ENCODE measurements at places on chromosomes 3 and 15. TPM values are rescaled to one million over a fixed set of nuclear protein-coding genes. Genes with fewer than 3 reads are reported as not detected.

IGSF11 gene
- not detected for total RNA-seq

GPR171 gene
- total RNA-seq = 83.7 TPM

EPHA3 gene
- 0.35 TPM for total RNA-seq

DNA sequence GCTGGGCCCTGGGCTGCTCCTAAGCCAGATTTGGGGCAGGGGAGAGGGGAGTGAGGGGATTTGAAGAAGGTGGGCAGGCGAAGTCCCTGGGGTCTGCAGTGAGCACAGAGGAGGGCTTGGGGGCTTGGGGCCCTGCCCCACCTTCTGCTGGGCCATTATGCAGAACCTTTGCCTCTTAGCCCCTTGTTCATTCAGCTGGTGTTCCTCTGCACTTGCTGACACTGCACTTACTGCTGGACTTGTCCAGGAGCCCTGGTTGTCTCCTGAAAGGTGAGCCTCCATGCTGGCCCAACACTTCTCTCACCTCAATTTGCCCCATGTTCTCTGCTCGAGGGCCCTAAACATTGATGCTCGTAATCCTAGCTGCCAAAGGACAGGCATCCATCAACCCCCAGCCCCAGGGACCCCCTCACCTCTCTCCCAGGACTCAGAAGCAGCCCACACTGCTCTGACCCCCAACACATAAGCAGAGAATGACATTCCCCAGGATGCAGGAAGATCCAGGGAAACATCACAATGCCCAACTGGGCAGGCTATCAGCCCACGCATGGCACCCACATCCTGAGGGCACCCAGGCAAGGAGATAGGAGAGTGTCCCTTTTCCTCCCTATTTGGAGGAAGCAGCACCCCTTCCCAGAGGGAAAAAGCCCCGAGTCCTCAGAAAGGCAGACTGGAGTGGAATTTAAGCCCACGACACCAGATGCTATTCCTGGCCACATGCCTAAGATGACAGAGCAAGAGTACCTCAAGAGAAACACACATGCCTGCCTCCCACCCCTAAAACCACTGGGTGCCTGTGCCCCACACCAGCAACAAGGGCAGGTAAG lies 76.8 kb downstream of the ADCY5 start:
- DNase-seq = no peak

GRCh38 chr3:115381573-115381912 lies 234.5 kb upstream of the ZBTB20 start:
- DNase-seq = no peak

GRCh38 chr15:65032801-65033537 lies 3.5 kb upstream of the MTFMT start:
- peak; percentile 42 for DNase-seq

DNA sequence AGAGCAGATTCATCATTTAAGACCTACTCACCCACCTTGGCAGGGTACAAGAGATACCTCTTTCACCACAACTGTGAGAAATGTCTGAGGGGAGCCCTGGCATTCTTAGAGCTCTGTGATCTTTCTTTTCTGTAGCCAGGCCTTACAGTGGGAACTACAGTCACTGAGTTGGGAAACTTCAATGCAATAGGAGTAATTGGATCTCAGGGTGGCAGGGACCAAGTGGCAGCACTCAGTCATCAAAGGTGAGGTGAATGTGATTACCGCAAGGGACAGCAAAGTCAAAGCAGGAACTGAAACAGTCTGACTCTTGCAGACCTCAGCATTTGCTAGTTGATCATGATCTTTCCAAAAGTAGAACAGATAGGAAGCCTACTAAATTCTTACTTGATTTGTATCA lies 7.2 kb upstream of the MCF2L2 start:
- peak; percentile 58 for DNase-seq

DNA sequence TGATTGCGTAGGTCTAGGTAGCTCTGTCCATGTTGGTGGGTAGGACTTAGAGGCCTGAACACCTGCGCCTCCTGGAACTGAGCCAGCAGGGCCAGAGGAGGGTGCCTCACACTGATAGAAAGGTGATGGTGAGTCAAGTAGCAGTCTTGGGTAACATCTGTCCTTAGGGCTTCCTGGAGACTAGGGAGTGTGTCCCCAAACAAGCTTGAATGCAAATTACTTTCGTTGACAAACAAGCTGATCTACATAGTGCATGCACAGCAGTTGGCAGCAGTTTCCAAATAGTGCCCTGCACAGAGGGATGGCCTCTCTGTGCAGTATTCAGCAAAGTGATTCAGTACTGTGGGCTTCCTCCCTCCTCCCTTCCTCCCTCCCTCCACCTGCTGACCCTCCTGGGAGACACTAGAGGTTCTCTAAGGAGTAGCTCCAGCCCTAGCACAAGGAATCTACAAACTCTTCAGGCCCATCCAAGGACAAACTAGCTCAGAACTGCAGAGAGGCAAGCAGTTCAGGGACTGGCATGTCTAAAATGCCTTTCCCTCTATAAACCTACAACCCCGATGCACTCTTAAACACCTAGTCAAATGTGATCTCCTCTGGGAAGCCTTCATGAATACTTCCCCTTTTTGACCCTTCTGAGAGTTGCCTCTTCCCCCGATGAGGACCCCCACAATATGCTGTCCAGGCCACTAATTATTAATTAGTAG lies 61.0 kb downstream of the TLE3 start:
- no peak for DNase-seq

GRCh38 chr3:4065554-4065953 lies 237.6 kb upstream of the SETMAR start:
- DNase-seq = no peak

DNA sequence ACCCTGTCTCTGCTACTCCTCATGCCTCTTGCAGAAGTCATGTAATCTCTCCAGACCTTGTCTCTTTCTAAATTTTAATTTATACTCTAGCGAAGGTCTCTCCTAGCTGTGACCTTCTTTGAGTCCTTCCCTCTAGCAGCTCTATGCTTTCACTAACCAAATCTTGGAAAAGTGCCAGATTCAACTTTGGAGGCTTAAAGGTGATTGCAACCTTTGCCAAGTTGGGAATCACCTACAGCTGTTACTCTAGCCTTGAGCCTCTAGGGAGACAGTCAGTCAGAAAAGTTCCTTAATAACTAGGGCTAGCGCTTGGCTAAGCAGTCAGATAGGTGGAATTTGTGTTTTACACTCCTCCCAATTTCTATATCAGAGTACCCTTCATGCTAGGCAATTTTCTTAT lies 46.1 kb upstream of the ABI3BP start:
- no peak for DNase-seq
